Lower lobe of right lung (tissue), 2 donors: ENCODE measurements at places on chromosomes 2 and 18.

GRCh38 chr2:9179572-9180201 lies 26.9 kb upstream of the ASAP2 start:
- DNase-seq: no peak

GRCh38 chr18:77046409-77046808 lies 86.2 kb downstream of the MBP start:
- DNase-seq: no peak

DNA sequence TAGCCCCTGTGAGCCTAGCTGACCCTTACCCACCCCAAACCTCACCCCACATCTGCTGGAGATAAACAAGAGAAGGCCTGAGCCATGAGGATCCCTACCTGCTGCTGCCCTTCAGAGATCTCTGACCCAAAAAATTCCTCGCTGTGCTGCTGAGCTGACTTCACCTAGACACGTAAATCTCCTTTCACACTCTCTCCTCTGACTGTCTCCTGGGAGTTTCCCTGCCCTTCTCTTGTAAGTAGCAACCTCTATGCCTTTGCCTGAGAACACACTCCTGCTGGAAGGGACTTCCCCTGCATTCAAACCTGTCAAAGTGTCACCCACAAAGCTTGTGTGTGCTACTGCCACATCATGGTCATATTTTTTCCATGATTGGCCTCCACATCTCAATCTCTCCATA lies 134.2 kb upstream of the NOL4 start:
- no peak for DNase-seq

DNA sequence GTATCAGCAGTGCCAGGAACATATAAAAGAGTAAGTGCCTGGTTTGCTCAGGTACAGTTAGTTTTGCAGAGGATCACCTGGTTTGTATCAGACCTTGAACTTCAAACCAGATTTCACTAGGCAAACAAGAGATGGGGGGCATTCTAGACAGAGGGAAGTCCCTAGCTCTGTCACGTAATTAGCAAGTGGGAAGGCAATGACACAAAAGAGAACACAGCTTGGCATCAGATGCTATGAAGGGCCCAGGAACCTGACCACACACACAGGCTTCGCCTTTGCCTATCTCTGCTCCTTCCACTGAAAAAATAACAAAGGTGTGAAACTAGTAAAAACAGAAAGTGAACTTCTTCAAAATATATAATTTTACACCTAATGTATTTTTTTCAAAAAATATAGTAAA lies 62.6 kb downstream of the CERKL start:
- DNase-seq: no peak

DNA sequence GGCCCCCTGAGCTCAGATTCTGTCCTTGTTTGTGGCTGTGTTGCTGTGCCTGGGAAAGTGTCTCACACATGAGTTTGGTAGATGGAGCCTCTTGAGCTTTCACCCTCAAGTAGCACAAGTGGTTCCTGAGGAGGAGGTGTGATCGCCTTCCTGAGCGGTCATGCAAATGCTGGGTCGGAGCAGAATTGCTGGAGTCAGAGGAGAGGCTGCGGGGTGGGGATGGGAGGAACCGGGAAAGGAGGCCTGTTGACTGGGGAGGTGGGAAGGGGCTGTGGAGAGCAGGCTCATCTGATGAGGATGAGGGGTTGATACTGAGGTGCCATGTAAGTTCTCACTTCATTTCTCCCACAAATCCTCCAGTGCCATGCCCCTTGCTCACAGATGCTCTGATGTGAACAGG lies 48.4 kb upstream of the ATG16L1 start:
- DNase-seq: no peak
